ENCODE measurements at places on chromosomes 6 and 20.

DNA sequence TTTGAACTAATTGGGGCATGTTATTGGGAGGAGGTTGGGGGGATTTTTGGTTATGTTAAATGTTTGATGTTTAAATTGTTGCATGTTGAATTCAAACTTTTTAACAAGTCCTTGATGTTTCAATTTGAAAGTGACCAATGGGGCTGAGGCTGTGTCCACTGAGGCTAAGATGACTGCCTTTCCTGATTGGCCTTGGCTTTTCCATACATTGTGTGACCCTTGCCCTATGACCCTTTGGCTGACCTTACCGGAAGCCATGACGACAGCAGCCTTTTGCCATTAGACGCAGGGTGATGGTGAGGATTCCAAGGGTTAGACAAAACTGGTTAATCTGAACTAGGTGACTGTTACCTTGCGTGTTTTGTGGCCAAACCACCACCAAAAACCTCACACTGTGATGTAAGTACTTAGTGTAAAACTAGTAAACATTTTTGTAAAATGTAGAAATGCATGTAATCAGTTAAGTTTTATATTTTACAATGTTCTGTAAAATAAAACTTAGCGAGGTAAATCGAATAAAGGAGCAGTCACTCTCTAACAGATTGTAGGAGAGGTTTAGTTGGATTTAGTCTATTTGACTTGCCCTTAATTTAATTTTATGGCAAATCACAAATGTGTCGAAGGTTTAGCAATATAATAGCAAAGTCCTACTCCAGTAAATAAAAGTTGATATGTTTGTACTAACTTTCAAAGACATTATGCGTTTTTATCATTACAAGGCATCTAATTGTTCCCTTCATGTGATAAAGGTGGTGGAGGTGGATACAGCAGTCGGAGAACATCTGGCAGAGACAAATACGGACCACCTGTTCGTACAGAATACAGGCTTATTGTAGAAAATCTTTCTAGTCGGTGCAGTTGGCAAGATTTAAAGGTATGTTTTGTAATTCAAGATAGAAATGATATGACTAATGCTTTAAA is 1.6 kb downstream of the SRSF6 start:
- no peak for DNase-seq

DNA sequence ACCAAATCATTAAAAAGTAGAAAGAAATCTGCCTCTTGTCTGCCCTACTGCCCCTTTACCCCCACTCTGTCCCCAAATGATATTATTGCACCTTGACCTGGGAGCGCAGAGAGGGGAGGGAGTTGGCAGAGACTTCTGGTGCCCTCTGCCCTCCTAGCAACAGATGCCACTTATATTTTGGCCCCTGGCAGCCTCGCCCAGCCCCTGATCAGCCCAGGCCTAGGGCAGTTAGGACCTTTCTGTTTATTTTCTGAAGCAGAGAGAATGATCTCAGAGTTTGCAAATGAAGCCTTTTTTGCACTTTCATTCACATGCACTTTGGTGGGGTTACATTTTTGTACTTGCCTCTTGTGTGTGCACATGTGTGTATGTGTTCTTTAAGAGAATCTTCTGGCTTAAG is 8.4 kb upstream of the SGK2 start:
- no peak for DNase-seq

DNA sequence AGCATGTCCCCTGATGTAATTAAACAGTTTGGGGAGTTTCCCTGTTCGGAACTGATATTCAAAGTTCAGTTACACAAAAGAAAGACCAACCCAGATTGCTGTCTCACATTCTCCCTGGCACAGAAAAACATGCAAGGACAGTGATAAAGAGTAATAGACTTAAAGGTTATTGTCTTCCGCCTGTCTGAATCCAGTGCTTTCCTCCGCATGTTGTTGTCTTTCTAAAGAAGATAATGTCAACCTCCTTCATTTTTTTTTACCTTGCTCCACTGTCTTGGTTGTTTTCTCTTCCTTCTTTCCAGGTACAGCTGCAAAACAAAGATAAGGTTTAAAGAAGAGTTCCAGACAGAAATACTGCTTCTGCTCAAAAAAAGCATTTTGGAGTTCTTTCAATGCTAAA is 284.5 kb downstream of the TRDN start:
- DNase-seq = no peak

DNA sequence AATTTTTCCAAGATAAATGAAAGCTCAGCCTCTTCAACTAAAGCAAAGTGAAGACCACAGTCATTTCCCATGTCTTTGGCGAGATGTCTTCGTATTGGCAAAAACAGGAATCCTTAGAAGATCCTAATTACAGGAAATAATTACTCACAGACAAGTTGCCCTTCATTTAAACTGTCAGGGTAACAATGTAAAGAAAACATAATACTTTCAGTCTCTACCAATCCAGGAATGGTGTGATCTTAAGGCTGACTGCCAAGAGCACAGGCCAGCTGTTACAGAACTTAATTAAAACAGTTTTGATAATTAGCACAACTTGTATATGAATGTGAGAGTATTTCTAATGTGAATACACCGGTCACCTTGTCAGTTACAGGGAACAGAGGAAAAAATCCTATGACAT is 292.2 kb downstream of the PACRG start:
- DNase-seq = no peak

DNA sequence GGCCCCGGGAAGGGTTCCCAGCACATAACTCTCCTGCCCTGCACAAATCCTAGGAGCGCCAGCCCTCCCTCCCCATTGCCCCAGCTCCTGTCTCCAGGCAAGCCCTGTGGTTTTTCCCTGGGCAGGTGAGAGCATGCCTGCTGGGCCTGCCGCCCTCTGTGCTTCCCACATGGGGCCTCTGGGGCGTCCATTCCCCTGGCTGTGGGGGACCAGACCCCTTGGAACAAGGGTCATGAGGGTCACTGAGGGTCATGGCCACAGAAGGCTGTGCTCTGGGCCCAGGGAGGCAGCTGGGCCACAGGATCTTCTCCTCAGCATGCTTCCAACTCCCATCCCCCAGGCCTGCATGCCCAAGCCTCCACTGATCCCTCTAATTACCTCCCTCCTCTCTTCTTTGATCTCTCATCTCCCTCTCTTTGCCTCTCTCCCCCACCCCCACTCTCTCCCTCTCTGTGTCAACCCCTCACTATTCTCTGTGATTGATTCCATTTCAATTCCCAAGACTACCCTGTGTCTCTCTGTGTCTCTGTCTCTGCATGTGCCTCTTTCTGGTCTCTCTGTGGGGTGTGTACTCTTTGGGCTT is 6.1 kb downstream of the MDFI start:
- DNase-seq = no peak

DNA sequence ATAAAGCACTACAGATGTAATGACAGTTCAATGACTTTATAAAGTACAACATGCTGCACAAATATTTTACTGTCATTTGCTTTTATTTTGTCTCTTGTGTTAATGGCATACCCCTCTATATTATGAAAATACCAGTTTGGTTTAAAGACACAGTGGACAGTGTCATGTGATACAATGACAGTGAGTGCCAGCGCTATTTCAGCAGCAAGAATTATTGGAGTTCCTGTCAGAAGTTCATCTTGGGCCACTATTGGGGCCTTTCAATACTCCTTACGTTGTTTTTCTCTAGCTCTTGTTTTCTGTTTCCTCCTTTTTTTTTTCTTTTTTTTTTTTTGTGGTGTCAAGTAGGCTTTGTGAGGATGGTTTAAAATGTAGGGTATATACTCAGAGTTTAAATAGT is 232.5 kb downstream of the FARS2 start:
- no peak for DNase-seq

DNA sequence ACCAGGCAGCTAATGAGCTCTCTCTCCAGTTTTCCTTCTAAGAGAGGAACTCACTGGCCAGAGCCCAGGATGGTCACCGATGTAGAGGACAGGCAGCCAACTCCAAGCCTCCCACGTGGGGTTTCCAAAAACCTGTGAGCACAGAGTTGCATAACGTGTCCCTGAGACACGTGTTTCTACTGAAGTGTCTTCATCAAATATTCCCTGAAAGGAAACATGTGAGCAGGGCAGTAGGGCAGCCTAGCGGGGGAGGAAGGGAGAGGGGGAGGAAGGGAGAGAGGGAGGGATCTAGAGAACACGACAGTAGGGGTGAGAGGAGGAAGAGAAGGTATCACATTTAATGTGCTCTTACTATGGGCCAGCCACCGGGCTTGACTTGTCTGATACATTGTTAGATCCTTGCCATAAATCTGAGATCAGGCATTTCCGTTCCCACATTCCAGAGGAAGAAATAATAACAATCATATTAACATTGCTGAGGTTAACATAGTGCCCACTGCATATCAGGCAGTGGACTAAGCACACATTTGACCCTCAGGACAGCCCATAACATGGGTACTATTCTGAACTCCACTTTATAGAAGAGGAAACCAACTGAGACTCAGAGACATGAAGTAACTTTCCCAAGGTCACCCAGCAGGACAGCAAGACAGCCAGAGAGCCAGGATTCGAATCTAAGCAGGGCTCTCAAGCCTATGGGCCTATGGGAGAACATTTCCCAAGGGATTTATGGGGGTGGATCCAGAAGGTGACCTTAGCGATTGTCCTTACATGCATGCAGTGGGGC is 4.5 kb upstream of the SYS1 start:
- no peak for DNase-seq

GRCh38 chr20:63690003-63690897 is 6.2 kb upstream of the TNFRSF6B start:
- no peak for DNase-seq

- no peak for DNase-seq
Observed at GRCh38 chr20:23565503-23566045, 2.7 kb downstream of the CST9L start.

DNA sequence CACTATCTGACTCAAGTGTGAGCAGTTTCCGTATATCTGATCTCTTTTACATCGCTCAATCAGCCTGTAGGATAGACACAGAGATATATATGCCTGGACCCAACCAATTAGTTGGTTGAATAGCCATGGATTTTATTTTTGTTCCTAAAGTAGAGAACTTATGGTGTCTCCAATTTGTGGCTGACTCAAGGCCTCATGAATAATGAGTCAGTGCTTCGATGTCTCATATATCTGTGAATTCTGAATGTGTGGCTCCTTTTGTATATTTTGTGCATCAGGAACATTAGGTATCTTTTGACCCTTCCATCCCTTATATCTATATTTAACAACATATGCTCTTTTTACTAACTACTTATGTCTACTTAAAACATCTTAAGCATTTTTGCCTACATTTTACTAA is 64.5 kb downstream of the OR2B2 start:
- no peak for DNase-seq

GRCh38 chr6:146787876-146788508 is 189.2 kb downstream of the ADGB start:
- DNase-seq = no peak

GRCh38 chr6:72784581-72784980 is 162.7 kb downstream of the KCNQ5 start:
- DNase-seq = no peak

DNA sequence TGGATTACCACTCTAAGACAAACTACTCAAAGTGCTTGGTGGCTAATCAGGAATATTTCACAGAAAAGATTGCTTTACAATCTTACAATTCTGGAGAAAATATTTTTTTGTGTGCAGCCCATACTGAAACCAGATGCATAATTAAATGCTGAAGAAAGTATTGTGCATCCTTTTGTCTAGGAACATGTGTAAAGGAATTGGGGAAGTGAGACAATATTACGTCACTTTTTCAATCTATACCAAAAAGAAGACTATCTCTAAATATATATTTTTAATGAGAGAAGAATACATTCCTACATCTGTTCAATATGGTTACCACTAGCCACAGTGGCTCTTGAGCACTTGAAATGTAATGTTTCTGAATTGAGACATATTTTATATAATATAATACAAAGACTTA is 992.5 kb upstream of the ADGRB3 start:
- no peak for DNase-seq

DNA sequence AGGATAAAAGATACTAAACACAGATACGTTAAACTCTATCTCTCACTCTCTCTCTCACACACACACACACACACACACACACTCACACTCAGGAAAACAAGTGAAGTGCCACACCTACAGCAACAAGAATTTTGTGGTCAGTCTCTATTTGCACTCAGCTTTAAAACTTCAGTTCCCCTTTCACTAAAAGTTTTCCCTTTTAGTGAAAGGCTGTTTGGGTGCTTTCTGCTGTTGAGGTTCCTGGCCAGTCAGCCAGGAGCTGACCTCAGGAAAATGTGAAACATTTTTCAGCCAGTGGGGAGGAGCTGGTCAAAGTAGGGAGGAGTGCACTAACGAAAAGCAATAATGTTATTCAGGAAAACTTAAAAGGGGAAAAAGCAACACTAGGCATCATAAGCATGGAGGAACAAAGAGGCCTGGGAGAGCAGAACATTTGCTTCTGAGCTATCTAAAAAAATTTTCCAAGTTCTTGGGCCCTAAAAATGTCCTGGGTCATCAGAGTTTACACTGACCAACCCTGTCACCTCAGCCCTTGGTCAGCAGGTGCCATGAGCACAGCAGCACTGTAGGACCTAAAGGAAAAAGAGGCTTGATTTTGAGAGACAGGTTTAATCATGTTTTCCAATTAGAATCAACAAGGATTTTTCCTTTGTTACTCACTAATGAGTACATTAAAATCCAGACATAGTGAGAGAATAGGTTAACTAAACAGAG is 30.7 kb upstream of the NT5E start:
- no peak for DNase-seq

DNA sequence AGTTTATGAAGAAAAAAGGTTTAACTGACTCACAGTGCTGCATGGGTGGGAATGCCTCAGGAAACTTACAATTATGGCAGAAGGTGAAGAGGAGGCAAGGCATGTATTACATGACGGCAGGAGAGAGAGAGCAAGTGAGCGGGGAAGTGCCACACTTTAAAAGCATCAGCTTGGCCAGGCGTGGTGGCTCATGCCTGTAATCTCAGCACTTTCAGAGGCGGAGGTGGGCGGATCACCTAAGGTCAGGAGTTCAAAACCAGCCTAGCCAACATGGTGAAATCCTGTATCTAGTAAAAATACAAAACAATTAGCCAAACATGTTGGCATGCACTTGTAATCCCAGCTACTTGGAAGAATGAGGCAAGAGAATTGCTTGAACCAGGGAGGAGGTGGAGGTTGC is 213.3 kb upstream of the THEMIS start:
- DNase-seq = no peak

DNA sequence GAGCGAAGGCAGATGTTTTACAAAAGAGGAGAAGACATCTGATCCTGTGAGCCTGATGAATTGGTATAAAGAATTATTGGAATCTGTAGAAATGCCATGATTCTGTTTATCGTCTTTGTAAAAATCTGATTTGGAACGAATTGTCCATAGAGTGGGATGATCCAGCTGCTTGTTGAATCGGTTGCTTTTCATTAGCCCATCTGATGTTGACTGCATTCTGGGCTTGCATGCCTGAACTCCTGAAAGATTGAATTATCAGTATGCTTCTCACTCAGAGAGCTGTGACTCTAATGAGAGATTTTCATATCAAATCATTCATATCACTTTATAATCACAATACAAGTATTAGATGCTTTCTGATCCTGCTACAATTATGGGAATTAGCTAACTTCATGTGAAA is 100.6 kb downstream of the KLHL32 start:
- DNase-seq = no peak

- no peak for DNase-seq
Observed at GRCh38 chr20:57897156-57897874, 187.5 kb upstream of the PMEPA1 start.

All from NCI-H1930 (cell line).